EH (cell line): ENCODE measurements at places on chromosomes 3 and 15.
A peak's percentile ranks its signal among the peaks of the same experiment; 100 is the strongest.

- DNase-seq = no peak
These were observed 169.0 kb upstream of the TSC22D2 start for GRCh38 chr3:150238995-150239619.

DNA sequence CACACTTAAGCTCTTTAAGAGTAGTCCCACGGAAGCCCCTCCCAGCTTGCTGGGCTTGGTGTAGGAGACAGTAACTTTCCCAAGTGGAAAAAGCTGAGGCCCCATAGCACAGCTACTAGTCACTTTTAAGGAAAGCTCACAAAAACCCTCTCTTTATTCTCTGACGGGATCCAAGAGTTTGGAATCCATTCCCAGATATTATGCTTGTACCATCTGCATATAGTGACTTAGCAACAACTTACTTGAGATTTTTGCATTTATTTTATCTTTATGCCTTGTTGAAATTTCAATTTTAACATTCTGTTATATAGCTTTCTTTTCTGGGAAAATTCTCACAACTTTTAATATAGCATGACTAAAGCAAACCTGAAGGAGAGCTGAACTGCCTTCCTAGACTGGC lies 19.5 kb downstream of the GPR15 start:
- DNase-seq = no peak

DNA sequence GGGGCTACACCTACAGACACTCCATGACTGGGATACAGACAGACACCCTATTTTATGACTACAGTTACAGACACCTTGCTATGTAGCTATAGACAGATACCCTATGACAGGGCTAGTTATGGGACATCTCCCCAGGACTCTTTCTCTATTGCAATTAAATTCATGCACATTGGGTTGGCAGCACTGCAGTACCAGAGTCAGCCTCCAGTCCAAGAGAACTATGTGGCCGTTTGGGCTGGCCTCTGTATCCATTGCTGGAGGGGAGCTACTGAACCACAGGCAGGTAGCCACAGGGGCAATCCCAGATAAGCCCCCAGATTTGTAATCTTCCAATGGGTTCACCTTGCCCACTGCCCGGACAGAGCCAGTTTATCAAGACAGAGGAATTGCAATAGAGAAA lies 108.4 kb upstream of the SPATA16 start:
- DNase-seq = no peak

- DNase-seq = no peak
These were observed 474.6 kb upstream of the TPRG1 start for GRCh38 chr3:188697127-188697526.

DNA sequence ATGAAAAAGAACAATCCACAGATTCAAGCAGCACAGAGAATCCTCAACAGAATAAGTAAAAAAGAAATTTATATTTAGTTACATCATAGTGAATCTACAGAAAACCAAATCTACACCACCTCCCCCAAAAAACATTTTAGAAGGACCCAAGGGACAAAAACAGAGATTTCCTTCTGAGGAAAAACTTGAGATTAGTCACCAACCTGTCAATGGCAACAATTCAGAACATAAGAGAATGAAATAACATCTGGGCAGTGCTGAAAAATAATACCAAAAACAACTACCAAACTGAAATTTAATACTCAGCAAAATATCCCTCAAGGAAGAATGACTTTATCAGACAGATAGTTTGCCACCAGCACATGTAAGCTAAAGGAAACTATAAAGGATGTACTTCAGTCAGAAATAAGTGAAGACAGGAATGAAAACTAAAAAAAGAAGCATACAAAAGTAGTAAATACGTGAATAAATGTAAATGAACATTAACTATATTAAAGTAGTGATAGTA lies 260.7 kb downstream of the ULK4 start:
- no peak for DNase-seq

DNA sequence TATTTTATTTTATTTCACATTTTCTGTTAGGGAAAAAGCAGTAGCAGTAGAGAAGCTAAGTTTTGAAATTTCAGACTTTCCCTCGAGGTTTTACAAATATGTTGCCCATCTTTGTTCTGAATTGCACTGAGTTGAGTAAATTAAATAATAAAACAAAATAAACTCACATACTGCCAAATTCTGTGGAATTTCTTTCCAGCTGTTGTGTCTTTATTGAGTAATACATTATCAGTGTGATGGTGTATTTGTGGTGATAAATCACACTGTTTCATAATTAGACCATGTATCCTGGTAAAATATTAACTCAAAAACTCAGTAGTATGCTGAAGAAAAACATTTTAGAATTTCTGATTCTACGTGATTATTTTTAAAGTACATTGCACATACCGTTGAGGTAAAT lies 592.1 kb downstream of the SI start:
- DNase-seq = no peak

- no peak for DNase-seq
These were observed 51.8 kb downstream of the KLHL6 start for GRCh38 chr3:183503746-183504145.

- DNase-seq = peak; percentile 30
These were observed 32.4 kb upstream of the SLC6A11 start for GRCh38 chr3:10783360-10784351.

- no peak for DNase-seq
These were observed 68.5 kb upstream of the PTX3 start for GRCh38 chr3:157368171-157368570.
